ENCODE measurements at places on chromosomes 3 and 15.

- no peaks in the 10 kb centered on the region for H3K36me3 ChIP-seq
- H3K4me1 ChIP-seq: no peaks in the 10 kb centered on the region
- DNase-seq: no peak
- H3K4me3 ChIP-seq: no peak overlapping the region
- H3K27ac ChIP-seq: no peak overlapping the region
These were observed 59.9 kb downstream of the CLSTN2 start for GRCh38 chr3:139994891-139995290.

- DNase-seq: peak; percentile 79
- H3K36me3 ChIP-seq: no peaks in the 10 kb centered on the region
- no peak overlapping the region for H3K4me3 ChIP-seq
- peaks cover 5% of the 10 kb centered on the region for H3K4me1 ChIP-seq
These were observed 34.0 kb downstream of the WWTR1 start for GRCh38 chr3:149623824-149624223.

GRCh38 chr3:39754549-39754948, 54.9 kb upstream of the MYRIP start:
- H3K27ac ChIP-seq: no peak overlapping the region
- H3K4me3 ChIP-seq: no peak overlapping the region
- no peaks in the 10 kb centered on the region for H3K27me3 ChIP-seq
- no peak for DNase-seq
- peaks cover 13% of the 10 kb centered on the region for H3K4me1 ChIP-seq
- no peaks in the 10 kb centered on the region for H3K36me3 ChIP-seq

GRCh38 chr3:150428562-150428961, 20.5 kb downstream of the TSC22D2 start:
- peaks cover 18% of the 10 kb centered on the region for H3K4me1 ChIP-seq
- peaks cover 8% of the 10 kb centered on the region for H3K36me3 ChIP-seq
- no peak for DNase-seq

GRCh38 chr3:37181756-37182155, 7.4 kb upstream of the LRRFIP2 start:
- no peaks in the 10 kb centered on the region for H3K36me3 ChIP-seq
- no peak overlapping the region for H3K27ac ChIP-seq
- H3K27me3 ChIP-seq: no peaks in the 10 kb centered on the region
- no peak overlapping the region for H3K4me3 ChIP-seq

GRCh38 chr15:98062869-98063268, 102.4 kb downstream of the ARRDC4 start:
- H3K4me1 ChIP-seq: no peaks in the 10 kb centered on the region
- H3K27me3 ChIP-seq: peaks cover 2% of the 10 kb centered on the region
- peak; percentile 5 for DNase-seq
- H3K4me3 ChIP-seq: no peak overlapping the region
- no peaks in the 10 kb centered on the region for H3K36me3 ChIP-seq

DNA sequence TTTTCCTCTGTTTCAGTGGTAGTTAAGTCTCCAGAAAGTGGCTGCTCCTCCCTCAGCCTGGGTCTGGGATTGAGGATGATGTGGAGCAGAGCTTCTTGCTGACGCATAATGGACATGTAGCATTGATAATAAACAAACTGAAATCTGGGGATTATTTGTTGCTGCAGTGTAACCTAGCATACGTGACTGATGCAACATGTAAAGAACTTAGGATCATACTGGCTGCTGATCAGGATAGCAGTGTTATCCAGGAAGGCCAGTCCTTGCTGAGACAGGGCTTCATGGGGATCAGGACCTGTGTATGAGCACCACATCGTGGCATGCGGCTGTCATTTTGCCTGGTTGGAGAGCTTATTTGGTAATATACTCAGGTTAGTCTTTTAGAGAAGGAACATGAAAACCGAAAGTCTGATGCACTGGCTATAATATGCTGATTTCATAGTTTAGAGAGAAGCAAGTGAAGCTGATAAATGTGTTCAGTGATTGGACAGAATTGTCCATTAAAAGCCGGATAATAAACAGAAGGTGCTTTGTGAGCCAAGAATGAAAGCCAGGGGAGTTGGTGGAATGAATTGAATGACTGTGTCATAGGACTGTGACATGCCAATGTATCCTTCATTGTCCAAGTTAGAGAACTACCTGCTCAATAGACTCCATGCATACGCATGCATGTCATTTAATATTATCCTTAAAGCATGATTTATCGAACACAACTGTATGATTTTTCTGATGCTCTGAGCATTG, 4.1 kb downstream of the MINAR1 start:
- H3K4me1 ChIP-seq: peaks cover 18% of the 10 kb centered on the region
- DNase-seq: no peak
- H3K36me3 ChIP-seq: no peaks in the 10 kb centered on the region
- no peak overlapping the region for H3K4me3 ChIP-seq
- no peak overlapping the region for H3K27ac ChIP-seq
- peaks cover 57% of the 10 kb centered on the region for H3K27me3 ChIP-seq

GRCh38 chr3:184223946-184224345, 5.4 kb upstream of the VWA5B2 start:
- H3K4me1 ChIP-seq: peaks cover 4% of the 10 kb centered on the region
- H3K4me3 ChIP-seq: no peak overlapping the region
- no peak overlapping the region for H3K27ac ChIP-seq
- DNase-seq: no peak
- H3K36me3 ChIP-seq: no peaks in the 10 kb centered on the region

DNA sequence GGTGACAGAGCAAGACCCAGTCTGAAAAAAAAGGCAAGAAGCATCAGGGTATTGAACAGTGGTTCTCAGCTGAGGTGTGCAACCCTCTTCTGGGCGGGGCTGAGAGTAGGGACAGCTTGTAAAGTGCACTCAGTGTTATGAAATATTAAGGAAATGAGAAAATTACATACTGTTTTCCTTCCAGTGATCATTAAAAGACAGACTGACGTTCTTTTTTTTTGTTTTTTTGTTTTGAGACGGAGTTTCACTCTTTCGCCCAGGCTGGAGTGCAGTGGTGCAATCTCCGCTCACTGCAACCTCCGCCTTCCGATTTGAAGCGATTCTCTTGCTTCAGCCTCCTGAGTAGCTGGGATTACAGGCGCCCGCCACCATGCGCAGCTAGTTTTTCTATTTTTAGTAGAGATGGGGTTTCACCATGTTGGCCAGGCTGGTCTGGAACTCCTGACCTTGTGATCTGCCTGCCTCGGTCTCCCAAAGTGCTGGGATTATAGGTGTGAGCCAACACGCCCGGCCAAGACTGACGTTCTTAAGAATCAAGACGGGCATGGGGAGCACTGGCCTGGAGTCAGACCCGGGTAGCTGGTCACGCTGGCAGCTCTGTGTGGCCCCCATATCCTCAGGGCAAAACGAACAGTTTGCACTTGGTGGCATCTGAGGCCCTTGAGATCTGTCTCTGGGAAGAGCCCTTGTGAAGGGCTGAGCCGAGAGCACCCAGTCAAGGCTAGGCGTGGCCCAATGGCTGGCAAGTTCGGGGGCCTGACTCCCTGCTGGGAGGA, 11.4 kb downstream of the MAN2A2 start:
- DNase-seq: no peak
- H3K4me1 ChIP-seq: peaks cover 36% of the 10 kb centered on the region
- no peaks in the 10 kb centered on the region for H3K27me3 ChIP-seq
- peaks cover 71% of the 10 kb centered on the region for H3K36me3 ChIP-seq
- no peak overlapping the region for H3K4me3 ChIP-seq
- H3K27ac ChIP-seq: peak overlapping the region; percentile 85

- H3K27me3 ChIP-seq: peaks cover 19% of the 10 kb centered on the region
- H3K4me1 ChIP-seq: no peaks in the 10 kb centered on the region
- no peak for DNase-seq
- no peaks in the 10 kb centered on the region for H3K36me3 ChIP-seq
These were observed 14.3 kb upstream of the TNFAIP8L3 start for GRCh38 chr15:51108933-51109550.

DNA sequence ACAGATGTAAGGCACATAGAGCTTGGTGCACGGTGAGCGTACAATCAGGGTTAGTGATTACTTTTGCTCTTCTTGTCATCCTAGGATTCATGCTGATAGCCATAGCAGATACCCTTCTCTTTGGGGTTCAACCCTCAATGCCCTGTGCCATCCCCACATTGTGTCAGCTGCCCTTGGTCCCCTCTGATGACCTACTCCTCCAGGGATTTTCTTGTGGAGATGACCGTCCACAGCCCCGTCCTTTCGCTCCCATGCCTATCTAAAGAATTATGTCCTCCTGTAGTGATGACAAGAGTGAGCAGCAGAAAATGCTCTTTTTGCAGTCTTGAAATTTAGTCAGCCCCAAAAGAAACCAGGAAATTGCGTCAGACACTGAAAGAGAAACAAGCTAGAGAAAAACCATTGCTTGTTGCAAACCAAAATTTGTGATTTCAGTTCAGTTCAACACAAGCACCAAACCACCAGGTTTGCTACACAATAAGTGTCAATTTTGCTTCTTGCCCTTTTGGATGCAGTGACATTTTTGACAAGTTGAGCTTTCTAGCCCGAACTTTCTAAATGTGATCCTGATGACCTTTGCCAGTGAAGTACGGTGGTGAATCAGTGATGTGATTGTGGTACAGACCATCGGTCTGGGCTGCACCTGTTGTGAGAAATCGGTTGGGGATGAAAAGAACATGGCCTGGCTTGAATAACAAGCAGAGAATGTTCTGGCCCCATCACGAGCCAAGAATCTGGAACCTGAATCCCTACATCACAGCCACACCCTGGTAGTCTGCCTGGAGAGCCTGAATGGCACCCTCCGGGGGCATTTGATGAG, 41.3 kb downstream of the CMTM7 start:
- H3K27ac ChIP-seq: peak overlapping the region; percentile 17
- H3K4me3 ChIP-seq: no peak overlapping the region
- DNase-seq: peak; percentile 58
- no peaks in the 10 kb centered on the region for H3K27me3 ChIP-seq
- H3K36me3 ChIP-seq: no peaks in the 10 kb centered on the region
- peaks cover 12% of the 10 kb centered on the region for H3K4me1 ChIP-seq

DNA sequence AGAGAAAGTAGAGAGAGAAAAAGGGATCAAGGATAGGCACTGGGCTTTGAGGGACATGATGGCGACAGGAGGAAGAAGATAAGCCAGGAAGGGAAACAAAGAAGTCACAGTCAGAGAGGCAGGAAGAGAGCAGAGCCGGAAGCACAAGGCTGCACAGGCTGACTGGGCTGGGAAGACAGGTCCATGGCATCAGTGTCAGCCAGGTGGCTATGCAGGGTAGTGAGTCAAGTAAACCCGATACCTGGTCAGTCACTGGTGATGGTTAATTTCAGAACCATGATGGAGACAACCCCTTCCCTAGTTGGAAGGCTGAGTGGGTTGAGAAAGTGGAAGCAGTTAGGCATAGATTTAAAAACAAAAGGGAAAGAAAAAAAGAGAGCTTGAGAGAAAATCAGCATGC, 203.8 kb downstream of the EPHB1 start:
- H3K4me3 ChIP-seq: no peak overlapping the region
- no peak for DNase-seq
- no peaks in the 10 kb centered on the region for H3K36me3 ChIP-seq
- no peaks in the 10 kb centered on the region for H3K4me1 ChIP-seq
- no peak overlapping the region for H3K27ac ChIP-seq
- no peaks in the 10 kb centered on the region for H3K27me3 ChIP-seq

DNA sequence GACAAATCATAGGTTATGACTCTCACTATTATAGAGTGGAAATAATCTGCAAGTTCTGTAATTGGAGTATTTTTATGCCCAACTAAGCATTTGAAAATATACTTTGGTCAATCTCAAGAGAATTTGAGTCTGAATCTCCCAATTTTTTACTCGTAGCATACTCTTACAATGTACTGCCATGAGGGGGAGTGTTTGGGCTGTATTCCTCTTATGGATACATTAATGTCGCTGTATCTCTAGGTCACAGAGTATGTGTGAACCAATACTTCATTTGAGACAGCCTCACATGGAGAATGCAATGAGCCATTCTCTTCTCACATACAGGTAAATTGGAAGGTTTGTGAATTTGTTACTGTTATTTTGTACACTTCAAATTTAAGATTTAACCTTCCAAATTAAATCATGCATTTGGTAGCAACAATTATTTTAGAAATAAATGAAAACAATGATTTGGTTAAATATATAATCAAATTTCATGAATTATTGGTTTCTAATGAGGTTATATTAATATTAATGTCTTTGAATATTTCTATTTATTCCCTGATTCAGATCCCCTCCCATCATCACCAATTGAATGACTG, 5.5 kb upstream of the CD200 start:
- H3K4me3 ChIP-seq: no peak overlapping the region
- H3K4me1 ChIP-seq: no peaks in the 10 kb centered on the region
- H3K27ac ChIP-seq: no peak overlapping the region
- H3K27me3 ChIP-seq: no peaks in the 10 kb centered on the region

DNA sequence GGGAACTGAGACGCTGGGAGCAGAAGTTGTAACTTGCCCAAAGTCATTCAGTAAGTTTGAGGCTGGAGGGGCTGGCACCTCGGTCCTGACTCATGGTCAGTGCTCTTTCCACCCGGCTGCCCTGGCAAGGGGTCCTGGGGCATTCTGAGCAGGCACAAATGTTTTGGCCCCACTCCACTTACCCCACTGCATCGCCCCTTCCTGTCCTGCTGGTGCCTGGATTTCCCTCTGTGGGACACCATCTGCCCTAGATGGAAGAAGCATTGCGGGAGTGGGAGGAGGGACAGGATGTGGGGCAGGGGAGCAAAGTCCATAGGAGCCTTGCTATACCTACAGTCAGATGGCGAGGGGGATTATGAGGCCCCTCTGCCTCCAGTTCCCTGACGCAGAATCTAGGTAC, 4.5 kb downstream of the CORO2B start:
- no peak overlapping the region for H3K4me3 ChIP-seq
- H3K36me3 ChIP-seq: no peaks in the 10 kb centered on the region
- H3K4me1 ChIP-seq: peaks cover 8% of the 10 kb centered on the region
- peaks cover 8% of the 10 kb centered on the region for H3K27me3 ChIP-seq

DNA sequence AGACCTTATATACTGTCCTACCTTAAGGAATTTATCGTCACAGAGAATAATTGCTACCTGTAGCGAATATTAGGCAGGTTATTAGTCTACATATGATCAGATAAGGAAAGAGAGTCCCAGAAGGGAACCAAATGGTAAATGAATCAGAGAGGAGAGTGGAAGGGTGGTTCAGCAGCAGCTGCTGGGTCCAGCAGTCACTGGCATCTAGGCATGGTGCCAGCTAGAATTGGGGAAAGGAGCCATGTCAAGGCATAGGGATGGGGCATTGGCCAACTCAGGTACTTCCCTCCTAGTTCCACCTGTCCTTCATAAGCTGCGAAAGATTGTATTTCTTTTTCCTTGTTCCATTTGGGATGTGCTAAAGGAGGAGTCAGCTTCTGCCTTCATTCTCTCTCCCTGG, 23.4 kb downstream of the HACD3 start:
- H3K36me3 ChIP-seq: peaks cover 14% of the 10 kb centered on the region
- H3K4me3 ChIP-seq: no peak overlapping the region
- H3K27ac ChIP-seq: no peak overlapping the region
- H3K4me1 ChIP-seq: peaks cover 2% of the 10 kb centered on the region
